Naive thymus-derived CD4-positive, alpha-beta T cell (primary cell): ENCODE measurements at places on chromosomes 2 and 18. TPM values are rescaled to one million over a fixed set of nuclear protein-coding genes. Genes with fewer than 3 reads are reported as not detected.

CASP8 gene
- 78.1 TPM for polyA plus RNA-seq

POTEJ gene
- polyA plus RNA-seq, result not detected

C1QL2 gene
- not detected for polyA plus RNA-seq

PKP4 gene
- polyA plus RNA-seq, result 1.9 TPM

DNA sequence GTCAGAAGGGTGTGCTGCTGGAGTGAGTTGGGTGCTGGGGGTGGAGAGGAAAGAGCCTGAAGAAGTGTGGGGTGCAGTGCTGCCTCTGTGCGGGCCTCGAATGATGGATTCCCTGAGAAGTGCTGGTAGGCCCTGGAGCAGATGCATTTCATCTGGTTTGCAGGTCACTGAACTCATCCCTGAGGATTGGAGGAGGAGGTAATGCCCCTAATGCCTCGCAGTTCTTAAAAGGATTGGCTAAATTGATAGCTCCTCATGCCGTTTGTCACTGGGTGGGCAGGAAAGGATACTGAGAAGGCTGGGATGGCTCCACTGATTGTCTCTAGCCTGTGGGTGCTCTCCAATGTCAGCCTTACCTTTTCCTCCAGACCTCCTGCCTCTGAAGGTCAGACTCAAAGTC lies 74.1 kb downstream of the CTIF start:
- no peak for DNase-seq

DNA sequence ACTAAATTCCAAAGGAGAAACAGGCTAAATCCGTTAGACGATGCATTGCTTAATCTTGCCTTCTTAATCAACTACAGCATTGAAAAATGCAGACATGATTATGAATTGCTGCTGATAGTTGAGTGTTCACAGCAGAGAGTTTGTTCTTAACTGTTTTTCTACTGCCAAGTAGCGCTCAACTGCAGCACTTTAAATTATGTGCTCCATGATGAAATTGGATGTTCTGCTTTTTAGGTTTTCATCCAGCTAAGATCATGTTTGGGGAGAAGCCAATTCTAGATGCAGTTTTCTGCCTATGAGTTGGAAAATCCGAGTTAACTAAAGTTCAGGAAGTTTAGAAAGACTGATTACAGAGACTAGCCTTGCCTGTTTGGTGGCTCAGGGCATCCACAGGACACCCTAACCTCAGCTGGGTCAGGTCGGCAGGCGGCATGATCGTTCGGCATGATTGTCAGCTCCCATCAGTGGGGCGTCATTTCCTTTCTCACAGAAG lies 119.4 kb upstream of the PIEZO2 start:
- DNase-seq, result no peak

DNA sequence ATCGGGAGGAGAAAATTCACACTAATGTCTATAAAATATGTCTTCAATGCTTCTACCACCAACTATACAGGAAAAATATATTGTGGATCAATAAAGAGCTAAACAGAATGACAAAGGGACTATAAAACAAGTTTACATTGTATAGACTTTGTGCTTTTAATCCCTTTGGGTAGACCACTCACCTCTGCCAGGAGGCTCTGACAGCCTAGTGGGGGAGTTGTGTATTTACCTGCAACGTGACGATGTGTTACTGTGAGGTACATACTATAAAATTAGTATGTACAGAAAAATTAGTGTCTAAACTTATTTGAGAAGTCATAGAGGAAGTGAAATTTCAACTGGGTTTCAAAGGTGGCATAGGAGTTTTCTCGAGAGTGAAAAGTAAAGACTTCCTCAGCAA lies 243.3 kb upstream of the REG3G start:
- no peak for DNase-seq

- no peak for DNase-seq
Observed at GRCh38 chr2:98468621-98469236, 24.1 kb downstream of the INPP4A start.
